ENCODE measurements at places on chromosomes 12 and 14. TPM values are rescaled to one million over a fixed set of nuclear protein-coding genes. Genes with fewer than 3 reads are reported as not detected.

DYRK4 gene
- 6.5 TPM for total RNA-seq

DNA sequence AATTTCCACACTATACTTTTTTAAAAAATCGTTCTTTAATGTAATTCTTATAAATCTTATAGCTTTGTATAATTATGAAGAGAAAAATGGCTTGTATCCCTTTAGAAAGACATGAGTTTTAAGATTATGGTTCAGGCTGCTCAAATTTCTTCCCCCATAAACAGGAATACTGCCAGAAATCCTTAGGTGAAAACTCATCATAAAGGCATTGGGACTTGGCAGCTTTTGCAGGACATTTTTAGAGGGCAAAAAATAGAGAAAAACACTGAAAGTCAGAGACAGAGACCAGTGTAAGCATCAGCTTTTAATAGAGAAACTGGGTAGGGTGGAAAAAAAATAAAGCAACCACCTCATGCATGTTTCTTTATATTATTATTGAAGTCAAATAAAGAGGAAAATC is 29.1 kb downstream of the LRRK2 start:
- no peak for DNase-seq

- DNase-seq, result no peak
Measured at GRCh38 chr14:91392623-91393303, 24.9 kb downstream of the CCDC88C start.

DNA sequence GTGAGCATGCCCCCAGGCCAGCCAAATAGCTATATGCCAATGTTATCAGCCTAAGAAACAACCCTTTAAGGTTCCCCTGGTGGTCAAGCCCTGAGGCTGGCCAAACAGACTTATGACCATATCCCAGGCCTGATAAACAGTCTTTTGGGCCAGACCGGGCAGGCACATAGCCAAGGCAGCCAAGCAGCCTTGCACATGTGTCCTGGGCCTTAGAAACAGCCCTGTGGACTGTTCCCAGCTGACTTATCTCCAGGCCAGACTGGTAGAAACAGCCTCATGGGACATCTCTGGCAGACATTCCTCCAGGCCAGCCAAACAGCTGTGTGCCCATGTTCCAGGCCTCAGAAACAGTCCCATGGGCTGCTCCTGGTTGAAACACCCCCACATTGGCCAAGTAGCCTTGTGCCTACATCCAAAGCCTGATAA is 295.0 kb upstream of the MGAT4C start:
- DNase-seq, result no peak

GRCh38 chr12:94152292-94153078 is 4.1 kb downstream of the PLXNC1 start:
- no peak for DNase-seq

All from HT-29 (cell line).